ENCODE measurements at places on chromosomes 2 and 18.

DNA sequence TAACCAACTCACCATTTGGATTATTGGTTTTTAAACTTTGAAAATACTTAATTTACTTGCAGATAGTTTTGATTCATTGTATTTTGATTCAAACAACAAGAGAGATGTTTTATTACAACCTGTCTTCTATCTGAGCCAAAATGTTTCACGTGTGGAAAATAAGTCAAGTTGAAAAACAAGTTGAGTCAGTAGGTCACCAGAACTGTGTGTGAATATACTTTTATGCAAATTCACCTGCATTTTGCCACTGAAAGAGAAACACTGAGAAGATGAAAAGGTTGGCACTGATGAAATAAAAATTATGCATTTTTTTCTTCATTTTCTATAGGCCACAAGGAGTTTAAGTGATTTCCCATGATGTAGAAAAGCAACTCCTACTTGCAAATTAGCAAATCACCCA, 68.3 kb downstream of the ICOS start:
- DNase-seq, result no peak
- H3K27ac ChIP-seq, result no peak overlapping the region
- H3K4me1 ChIP-seq, result no peaks in the 10 kb centered on the region
- no peak overlapping the region for H3K4me3 ChIP-seq

- H3K4me3 ChIP-seq, result no peak overlapping the region
- peaks cover 11% of the 10 kb centered on the region for H3K4me1 ChIP-seq
- H3K27me3 ChIP-seq, result no peaks in the 10 kb centered on the region
Measured at GRCh38 chr2:170091436-170091835, 86.5 kb upstream of the MYO3B start.

DNA sequence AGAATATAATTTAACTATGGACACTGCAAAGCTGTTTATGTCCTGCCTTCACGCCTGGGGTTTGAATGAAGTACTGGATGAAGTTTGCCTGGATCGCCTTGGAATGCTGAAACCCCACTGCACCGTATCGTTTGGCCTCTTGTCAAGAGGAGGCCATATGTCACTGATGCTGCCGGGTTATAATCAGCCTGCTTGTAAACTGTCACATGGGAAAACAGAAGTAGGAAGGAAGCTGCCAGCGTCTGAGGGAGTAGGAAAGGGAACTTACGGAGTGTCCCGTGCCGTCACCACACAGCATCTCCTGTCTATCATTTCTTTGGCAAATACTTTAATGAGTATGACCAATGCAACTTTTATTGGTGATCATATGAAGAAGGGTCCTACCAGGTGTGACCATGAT, 105.8 kb downstream of the WDR7 start:
- no peaks in the 10 kb centered on the region for H3K4me1 ChIP-seq
- H3K27ac ChIP-seq, result no peak overlapping the region
- no peaks in the 10 kb centered on the region for H3K27me3 ChIP-seq
- H3K36me3 ChIP-seq, result no peaks in the 10 kb centered on the region
- no peak overlapping the region for H3K4me3 ChIP-seq
- peak; percentile 21 for DNase-seq

- peak; percentile 63 for DNase-seq
- H3K27me3 ChIP-seq, result no peaks in the 10 kb centered on the region
- peaks cover 13% of the 10 kb centered on the region for H3K4me1 ChIP-seq
- peak overlapping the region; percentile 86 for H3K4me3 ChIP-seq
Measured at GRCh38 chr18:12658426-12659138, 675 bp upstream of the SPIRE1 start.

DNA sequence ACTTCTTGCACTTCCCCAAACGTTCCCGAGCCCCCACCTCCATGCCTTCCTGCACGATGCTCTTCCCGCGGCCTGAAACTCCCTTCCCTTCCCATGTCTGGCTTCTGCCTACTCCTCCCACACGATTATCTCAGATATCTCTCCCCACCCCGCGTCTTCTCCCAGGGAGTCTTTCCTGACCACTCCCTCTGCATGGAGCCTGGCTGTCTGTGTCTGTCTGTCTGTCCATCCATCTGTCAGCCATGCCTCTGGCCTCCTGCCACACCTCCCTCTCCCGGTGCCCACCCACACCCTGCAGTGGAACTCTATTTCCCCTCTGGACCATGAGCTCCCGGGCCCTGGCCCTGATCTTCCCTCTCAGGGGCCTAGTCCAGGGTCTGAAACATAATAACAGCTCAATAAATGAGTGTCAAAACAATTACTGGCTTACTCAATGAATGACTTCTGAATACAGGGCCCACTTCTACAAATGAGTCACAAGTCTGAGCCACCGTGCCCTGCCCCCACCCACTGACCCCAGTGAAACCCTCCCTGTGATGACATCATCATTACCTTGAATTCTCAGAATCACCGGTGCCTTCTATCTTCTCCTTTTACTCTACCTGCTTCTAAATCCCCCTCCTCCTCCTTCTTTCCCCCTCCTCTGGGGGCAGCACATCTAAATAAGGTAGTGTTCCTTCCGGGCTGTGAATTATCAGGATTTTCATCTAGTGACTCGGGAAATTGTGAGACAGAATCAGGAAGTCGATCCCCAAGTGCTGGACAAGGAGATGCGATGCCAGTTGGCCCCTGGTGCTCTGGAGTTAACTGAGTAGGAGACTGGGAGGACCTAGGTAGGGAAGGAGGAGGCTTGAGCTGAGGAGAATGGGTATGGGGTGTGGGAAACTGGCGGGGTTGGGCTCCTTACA, 46.1 kb upstream of the PLB1 start:
- no peaks in the 10 kb centered on the region for H3K27me3 ChIP-seq
- no peak overlapping the region for H3K4me3 ChIP-seq
- DNase-seq, result no peak
- no peaks in the 10 kb centered on the region for H3K4me1 ChIP-seq

DNA sequence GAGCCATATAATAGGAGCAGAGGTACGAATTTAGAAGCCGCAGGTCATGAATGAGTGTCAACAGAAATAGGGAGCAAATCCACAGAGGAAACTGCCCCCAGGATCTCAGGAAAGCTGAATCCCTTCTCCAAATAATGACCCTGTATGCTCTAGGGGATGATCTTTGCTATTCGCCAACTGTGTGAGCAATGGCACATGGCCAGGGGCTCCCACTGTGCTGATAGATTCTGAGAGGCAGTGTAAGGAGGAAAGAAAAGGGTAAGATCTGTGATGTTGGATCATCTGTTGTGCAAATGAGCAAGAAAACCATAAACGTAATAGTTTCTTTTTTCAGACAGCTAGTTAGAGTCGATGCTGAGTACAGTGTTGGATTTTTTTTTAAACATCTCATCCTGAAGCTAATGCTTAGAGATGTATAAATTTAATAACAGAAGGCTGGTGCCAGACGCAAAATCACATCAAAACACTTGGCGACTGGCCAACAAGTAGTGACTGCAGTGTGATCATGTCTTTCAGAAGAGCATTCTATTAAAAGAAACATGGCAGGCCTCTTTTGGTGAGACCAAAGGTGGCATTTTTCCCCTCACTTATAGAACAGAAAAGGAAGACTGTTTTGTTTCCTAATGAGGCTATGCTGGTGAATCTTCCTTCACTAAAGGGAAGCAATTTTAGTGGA, 77.4 kb downstream of the ABCA12 start:
- no peaks in the 10 kb centered on the region for H3K36me3 ChIP-seq
- DNase-seq, result no peak
- H3K4me1 ChIP-seq, result no peaks in the 10 kb centered on the region

GRCh38 chr2:72888438-72889202, 1.4 kb downstream of the SPR start:
- no peak overlapping the region for H3K4me3 ChIP-seq
- peaks cover 13% of the 10 kb centered on the region for H3K4me1 ChIP-seq
- H3K36me3 ChIP-seq, result no peaks in the 10 kb centered on the region

- H3K4me3 ChIP-seq, result no peak overlapping the region
- no peaks in the 10 kb centered on the region for H3K27me3 ChIP-seq
- peaks cover 2% of the 10 kb centered on the region for H3K4me1 ChIP-seq
- no peak overlapping the region for H3K27ac ChIP-seq
Measured at GRCh38 chr18:13179566-13180113, 38.9 kb upstream of the LDLRAD4 start.

- H3K4me3 ChIP-seq, result no peak overlapping the region
- peaks cover 28% of the 10 kb centered on the region for H3K4me1 ChIP-seq
- DNase-seq, result no peak
- no peaks in the 10 kb centered on the region for H3K27me3 ChIP-seq
Measured at GRCh38 chr2:200353120-200353519, 46.6 kb downstream of the SPATS2L start.

GRCh38 chr18:22176420-22177326, 7.3 kb downstream of the GATA6 start:
- peak overlapping the region; percentile 19 for H3K4me3 ChIP-seq
- DNase-seq, result no peak
- H3K27ac ChIP-seq, result peak overlapping the region; percentile 57
- no peaks in the 10 kb centered on the region for H3K27me3 ChIP-seq

- H3K27ac ChIP-seq, result no peak overlapping the region
- no peaks in the 10 kb centered on the region for H3K27me3 ChIP-seq
- H3K4me3 ChIP-seq, result no peak overlapping the region
Measured at GRCh38 chr2:10775831-10776230, 36.8 kb downstream of the PDIA6 start.

DNA sequence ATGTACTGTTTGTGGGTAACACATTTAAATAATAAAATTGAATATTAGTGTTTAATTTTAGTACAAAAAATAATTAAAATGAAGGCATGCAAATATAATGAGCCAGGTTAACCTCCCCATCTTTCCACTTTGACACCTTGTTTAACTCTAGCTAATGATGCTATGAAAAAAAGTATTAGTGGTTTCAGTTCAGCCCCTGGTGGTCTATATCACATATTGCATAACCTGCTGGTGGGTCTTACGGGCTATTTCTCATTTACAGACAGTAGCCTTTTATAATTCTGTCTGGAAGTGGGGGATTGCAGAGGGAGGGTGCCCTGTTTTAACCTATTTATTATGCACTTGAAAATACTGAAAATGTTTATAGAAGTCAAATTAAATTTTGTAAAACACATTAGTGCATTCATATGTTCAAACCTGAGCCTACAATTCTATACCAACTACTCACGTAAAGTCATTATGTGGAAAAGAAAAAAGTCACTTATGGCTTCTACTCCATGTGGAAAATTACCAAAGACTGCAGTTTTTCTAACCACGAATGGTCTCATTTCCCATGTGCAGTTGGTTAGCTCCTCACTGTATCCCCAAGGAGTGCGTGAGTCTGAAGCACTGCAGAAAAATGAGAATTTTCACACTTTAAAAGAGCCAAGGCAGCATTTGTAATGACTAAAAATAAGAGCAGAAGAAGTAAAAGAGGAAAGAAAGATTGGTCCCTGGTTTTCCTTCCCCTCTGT, 381.0 kb downstream of the MTX2 start:
- no peaks in the 10 kb centered on the region for H3K36me3 ChIP-seq
- H3K27me3 ChIP-seq, result no peaks in the 10 kb centered on the region
- H3K4me1 ChIP-seq, result peaks cover 5% of the 10 kb centered on the region
- peak overlapping the region; percentile 83 for H3K27ac ChIP-seq

GRCh38 chr2:134590679-134591078, 128.1 kb downstream of the TMEM163 start:
- H3K27ac ChIP-seq, result no peak overlapping the region
- H3K4me3 ChIP-seq, result no peak overlapping the region
- DNase-seq, result no peak
- no peaks in the 10 kb centered on the region for H3K36me3 ChIP-seq
- H3K4me1 ChIP-seq, result no peaks in the 10 kb centered on the region

- H3K4me3 ChIP-seq, result no peak overlapping the region
- H3K4me1 ChIP-seq, result no peaks in the 10 kb centered on the region
- H3K36me3 ChIP-seq, result no peaks in the 10 kb centered on the region
- no peak for DNase-seq
- no peaks in the 10 kb centered on the region for H3K27me3 ChIP-seq
Measured at GRCh38 chr2:16079637-16080036, 139.3 kb downstream of the MYCN start.

- H3K4me1 ChIP-seq, result no peaks in the 10 kb centered on the region
- H3K27me3 ChIP-seq, result no peaks in the 10 kb centered on the region
- H3K4me3 ChIP-seq, result no peak overlapping the region
- no peaks in the 10 kb centered on the region for H3K36me3 ChIP-seq
Measured at GRCh38 chr18:45384137-45384961, 230.9 kb upstream of the SLC14A2 start.

DNA sequence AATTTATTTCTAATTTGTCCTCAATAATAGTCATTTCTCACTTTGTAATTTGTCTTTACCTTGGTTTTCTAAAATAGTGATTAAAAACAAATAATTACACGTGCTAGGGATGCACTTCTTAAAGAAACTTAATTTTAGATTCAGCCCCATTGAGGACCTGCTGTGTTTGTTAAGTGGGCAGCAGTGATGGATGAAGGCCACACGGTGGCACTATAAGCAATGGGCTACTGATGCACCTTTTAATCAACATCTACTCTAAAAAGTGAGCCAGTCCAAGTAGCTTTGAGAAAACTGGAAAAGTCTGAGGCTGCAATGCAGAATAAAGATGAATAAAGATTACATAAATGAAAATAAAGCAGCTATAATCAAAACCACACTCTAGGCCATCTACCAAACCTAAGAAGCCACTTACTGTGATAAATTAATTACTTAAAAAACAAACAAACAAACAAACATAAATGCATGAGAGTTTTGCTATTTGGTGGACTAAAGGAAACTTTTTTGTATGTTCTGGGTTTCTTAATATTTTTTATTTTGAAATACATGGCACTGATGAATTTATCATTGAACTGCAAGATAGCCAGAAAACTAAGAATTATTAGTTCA, 89.3 kb downstream of the PDE11A start:
- H3K36me3 ChIP-seq, result no peaks in the 10 kb centered on the region
- no peak overlapping the region for H3K27ac ChIP-seq
- peak; percentile 53 for DNase-seq
- no peaks in the 10 kb centered on the region for H3K27me3 ChIP-seq
- H3K4me3 ChIP-seq, result no peak overlapping the region
- H3K4me1 ChIP-seq, result no peaks in the 10 kb centered on the region

DNA sequence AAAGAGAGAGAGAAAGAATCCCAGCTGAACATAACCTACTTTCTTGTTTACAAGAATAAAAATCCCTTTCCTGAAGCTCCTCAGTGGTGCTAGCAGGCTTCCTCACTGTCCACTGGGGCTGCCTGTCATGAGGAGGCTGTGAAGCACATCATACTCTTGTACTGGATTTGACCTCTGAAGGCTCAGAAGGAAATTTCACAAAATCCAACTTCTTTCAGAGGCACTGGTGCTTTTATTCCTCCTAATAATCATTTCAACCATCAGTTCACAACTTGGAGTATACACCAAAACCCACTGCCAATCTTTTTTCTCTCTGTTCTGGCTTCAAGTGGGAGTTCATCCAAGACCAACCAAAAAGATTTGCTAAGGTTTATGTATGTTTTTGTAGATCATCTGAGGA, 48.5 kb downstream of the TMX3 start:
- no peaks in the 10 kb centered on the region for H3K36me3 ChIP-seq
- no peaks in the 10 kb centered on the region for H3K27me3 ChIP-seq
- no peaks in the 10 kb centered on the region for H3K4me1 ChIP-seq
- DNase-seq, result peak; percentile 19

GRCh38 chr2:234751275-234751973, 200.4 kb upstream of the SH3BP4 start:
- H3K27ac ChIP-seq, result no peak overlapping the region
- no peak for DNase-seq
- no peaks in the 10 kb centered on the region for H3K36me3 ChIP-seq
- H3K27me3 ChIP-seq, result no peaks in the 10 kb centered on the region
- no peak overlapping the region for H3K4me3 ChIP-seq

- H3K4me3 ChIP-seq, result no peak overlapping the region
- H3K27me3 ChIP-seq, result no peaks in the 10 kb centered on the region
- H3K4me1 ChIP-seq, result no peaks in the 10 kb centered on the region
Measured at GRCh38 chr2:181674461-181674860, 5.9 kb downstream of the NEUROD1 start.

GRCh38 chr2:19355931-19356544, 2.4 kb downstream of the OSR1 start:
- peaks cover 46% of the 10 kb centered on the region for H3K4me1 ChIP-seq
- no peaks in the 10 kb centered on the region for H3K36me3 ChIP-seq
- H3K27me3 ChIP-seq, result no peaks in the 10 kb centered on the region
- peak overlapping the region; percentile 84 for H3K27ac ChIP-seq
- peak; percentile 22 for DNase-seq
- H3K4me3 ChIP-seq, result peak overlapping the region; percentile 84
